ENCODE measurements at places on chromosomes 11 and 22. TPM values are rescaled to one million over a fixed set of nuclear protein-coding genes. Genes with fewer than 3 reads are reported as not detected.

DNA sequence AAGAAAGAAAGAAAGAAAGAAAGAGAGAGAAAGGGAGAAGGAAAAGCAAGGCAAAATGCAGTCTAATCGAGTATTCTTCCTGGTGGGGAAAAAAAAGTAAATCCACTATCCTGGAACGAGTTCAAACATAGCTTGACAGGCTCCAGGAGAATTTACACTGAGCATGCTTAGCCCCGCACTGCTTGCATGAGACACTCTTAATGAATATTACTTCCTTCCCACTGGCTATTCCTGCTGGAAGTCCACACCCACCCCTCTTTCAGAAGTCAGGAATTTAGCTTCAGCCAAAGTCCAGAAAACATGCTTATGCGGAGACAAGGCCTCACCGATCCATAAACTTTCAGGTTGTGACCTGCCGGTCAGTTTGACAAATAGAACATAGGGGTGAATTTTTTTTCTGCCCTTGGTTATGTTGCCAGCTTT lies 251.8 kb upstream of the BLID start:
- DNase-seq: peak; percentile 51

GRCh38 chr22:25563761-25564319 lies 635 bp upstream of the GRK3 start:
- no peak for DNase-seq

The PYGM gene
- total RNA-seq: not detected

DNA sequence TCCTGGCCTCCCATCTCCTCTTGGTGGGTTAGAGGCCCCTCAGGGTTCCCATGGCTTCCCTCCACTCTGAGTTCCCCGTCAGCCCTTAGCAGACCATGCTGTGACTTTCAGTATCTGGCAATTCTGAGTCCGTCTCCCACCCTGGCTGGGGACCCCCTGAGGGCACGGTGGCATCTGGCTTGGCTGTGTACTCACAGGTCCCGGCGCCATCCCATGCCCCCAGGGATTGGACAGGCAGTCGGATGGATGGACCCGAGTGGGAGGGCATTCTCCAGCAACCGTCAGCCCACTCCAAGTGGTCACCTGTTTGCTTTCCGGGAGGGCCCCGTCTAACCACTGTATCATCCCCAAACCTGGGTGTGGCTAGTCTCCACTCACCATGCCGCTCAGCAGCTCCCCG lies 24.0 kb upstream of the ABCC8 start:
- DNase-seq: no peak

GRCh38 chr11:33089776-33090175 lies 50.4 kb downstream of the TCP11L1 start:
- no peak for DNase-seq

The OR51A2 gene
- not detected for total RNA-seq

The ACRV1 gene
- total RNA-seq: not detected

The ARHGEF17 gene
- 6.0 TPM for total RNA-seq

DNA sequence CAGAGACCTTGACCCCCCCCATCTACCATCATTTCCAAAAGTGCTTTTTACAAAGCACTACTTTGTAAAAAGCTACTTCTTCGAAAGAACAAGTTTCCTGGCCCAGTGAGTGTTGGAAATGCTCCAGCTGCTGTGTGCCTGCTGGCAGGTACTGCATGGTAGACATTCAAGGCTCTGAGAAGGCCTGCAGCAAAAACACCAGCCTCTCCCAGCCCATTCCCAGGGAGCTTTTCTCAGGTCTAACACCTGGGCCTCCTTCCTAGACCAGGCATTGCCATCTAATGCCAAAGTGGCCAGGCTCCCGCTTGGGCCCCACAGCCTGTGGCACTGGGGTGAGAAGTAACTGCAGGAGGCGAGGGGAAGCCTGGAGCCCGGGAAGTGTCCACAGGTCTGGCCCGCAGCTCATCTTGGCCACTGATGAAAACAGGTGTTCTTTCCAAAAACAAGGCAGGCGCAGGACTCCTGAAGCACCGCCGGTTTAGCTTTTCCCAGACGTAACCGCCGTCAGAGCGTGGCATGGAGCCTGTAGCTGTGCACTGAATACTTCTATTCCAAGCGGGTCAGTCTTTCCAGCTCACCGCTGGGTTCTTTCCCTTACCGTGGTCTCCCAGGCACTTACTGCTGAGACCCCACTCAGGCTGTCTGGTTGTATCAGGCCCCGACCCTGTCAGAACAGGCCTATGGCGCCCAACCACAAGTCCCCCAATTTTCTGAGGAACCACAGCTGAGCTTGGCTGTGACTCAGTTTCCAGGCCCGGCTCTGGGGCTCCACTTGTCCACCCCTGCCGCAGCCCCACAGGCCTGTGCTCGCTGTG lies 1.2 kb upstream of the TCIRG1 start:
- no peak for DNase-seq

The MYRF gene
- total RNA-seq: 0.68 TPM

GRCh38 chr22:28172892-28173670 lies 254.0 kb upstream of the PITPNB start:
- DNase-seq: no peak

DNA sequence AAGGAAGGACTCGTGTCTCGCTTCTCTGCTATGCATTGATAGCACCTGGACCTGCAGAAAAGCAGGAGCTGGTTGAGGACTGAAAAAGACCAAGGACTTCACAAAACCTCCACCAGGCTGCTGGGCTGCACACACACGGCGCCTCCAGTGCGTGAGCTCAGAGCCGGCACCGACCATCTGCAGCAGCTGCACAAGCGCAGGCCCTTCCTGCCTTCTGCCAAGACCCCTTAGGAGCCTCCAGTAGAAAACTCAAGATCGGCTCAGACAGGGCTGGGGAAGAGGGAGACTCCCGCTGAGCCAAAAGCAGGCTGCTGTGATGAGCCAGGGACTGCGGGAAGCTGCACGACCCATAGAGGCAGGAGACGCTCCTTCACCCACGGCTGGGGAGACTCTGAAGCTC lies 70.9 kb downstream of the PHF21B start:
- DNase-seq: no peak

The MRPL40 gene
- 60.5 TPM for total RNA-seq

DNA sequence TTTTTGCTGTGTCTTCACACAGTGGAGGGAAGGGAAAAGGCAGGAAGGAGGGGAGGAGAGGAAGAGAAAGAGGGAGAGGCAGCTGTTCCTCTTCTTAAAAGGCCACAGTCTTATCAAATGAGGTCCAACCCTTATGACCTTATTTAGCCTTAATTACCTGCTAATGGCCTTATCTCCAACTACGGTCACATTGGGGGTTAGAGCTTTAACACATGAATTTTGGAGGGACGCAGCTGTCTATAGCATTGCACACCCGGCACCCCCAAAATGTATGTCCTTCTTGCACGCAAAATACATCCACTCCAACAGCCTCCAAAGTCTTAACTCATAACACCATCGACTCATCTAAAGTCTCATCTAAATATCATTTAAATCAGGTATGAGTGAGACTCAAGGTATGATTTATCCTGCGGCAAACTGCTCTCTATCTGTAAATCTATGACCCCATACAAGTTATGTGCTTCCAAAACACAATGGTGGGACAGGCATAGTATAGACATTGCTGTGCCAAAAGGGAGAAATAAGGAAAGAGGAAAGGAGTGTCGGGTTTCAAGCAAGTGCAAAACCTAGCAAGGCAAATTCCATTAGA lies 45.0 kb upstream of the ASPHD2 start:
- DNase-seq: no peak

The APOBEC3H gene
- not detected for total RNA-seq
